Uterus (tissue), 4 donors: ENCODE measurements at places on chromosomes 7 and 10.

DNA sequence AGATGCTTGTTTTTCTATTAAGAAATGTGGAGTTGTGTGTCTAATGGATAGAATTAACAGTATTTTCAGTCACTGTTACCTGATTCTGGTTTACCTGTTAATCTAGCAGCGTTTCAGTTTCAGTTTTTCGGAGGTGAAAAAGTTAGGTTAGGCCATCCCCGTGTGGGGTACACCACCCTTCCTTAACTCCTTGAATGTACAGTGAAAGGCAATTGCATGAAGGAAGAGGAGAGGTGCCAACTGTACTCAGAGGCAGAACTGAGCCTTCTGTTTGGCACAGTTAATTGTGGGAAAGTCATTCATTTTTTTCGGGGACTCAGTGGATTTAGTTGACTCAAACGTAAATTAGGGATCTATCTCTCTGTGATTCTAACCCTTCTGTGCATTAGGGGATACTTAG lies 35.5 kb downstream of the RPA3 start:
- DNase-seq, result no peak

DNA sequence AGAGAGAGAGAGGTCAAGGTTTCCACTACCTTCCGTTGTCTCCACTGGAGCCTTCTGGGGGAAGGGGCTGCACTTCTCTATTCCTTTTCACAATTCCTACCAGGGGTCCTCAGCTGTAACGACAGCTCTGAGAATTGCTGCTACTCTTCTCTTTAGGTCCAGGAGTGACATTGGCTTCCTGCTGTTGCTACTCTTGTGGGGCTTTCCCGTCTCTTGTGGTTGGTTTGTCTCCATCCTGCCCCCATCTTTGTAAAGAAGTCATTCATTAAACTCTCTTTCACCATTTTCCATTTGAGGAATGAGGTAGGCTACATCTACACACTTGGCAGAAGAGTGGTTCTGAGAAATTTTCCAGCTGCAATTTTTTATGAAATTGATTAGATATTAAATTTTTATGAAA lies 238.8 kb upstream of the LYZL1 start:
- no peak for DNase-seq

DNA sequence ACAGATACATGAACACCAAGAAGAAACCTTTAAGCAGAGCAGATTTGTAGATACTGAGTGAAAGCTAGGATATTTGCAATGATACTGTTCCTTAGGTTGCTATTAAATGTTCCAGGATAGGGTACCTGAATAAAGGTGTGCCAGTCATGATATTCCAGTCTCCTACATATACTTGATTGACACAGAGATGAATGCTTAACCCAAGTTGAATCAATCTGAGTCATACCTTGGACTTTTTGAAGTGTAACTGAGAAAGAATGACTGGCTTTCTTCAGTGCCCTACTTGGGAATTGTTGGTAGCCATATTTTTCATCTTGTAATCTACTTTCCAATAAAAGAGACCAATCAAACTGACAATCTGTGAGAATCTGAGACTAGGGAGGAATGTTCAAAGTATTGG lies 805.7 kb upstream of the GHITM start:
- DNase-seq, result no peak

DNA sequence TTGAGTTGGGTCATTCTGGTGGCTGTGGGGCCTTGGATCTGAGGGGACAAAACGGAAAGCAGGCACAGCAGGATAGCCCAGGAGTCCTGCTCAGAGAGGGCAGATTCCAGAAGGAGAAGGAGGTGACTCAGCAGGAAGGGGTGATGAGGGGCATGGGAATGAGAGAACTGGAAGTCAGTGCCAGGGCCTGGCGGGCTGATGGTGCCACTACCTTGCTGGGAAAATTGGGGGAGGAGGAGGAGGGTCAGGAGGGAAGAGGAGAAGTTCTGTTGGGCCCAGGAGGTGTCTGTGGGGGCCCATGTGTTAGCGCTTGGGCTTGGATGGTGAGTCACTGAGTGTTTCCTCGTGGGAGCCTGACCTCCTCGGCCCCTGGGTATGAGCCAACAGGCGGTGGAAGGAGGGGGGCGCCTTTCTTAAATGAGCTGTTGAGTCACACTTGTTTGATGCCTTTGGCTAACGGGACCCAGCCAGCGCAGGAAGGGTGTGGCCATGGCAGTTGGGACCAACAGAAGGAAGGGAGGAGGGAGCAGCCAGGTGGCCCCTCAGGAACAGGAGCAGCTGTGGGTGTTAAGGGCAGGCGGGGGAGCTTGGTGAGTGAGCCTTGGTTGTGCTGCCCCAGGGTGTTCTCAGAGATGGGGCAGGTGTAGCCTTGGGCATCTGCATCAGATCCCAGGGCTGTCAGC lies 130.0 kb upstream of the BTBD16 start:
- peak; percentile 94 for DNase-seq

- DNase-seq, result no peak
These were observed 55.1 kb upstream of the ZEB1 start for GRCh38 chr10:31263903-31264302.

DNA sequence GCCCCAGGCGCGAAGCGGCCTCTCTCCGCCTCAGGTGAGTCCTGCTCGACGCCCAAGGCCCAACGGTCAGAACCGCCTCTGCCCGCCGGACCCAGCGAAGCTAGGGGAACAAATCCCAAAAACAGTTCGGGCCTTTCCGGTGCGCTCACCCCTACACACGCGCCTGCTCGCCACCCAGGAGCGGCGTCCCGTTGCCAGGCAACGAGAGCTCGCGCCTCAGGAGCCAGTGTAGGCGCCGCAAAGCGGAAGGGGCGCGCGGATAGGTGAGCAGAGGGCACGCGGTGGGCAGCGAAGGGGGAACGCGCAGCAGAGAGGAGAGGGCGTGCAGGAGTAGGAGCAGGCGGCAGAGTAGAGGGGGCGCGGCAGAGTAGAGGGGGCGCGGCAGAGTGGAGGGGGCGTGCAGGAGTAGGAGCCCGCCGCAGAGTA lies at the start of the genes DYDC1 and DYDC2:
Gene DYDC1, minus strand, starts transcription at position 193 of the 426 bp plus-strand sequence. CDS start 4,154 bp downstream, outside the sequence.
Gene DYDC2, plus strand, starts transcription at position 219 of the 426 bp plus-strand sequence. CDS start 5,663 bp downstream, outside the sequence.
- no peak for DNase-seq
